ENCODE measurements at places on chromosomes 2 and 18.

GRCh38 chr2:96491860-96492497 lies 13.2 kb downstream of the NEURL3 start:
- DNase-seq, result no peak

DNA sequence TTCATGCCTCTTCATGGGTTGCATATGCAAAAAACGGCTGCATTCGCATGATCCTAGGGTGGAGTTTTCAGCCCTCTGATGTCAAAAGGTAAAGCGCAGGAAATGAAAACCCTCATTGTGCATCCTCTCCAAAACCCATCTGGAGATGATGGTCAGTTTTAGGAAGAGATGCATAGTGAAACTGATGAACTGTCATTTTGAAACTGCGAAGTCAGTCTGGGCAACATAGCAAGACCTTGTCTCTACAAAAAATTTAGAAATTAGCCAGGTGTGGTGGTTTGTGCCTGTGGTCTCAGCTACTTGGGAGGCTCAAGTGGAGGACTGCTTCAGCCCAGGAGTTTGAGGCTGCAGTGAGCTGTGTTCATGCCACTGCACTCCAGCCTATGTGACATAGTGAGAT lies 2.5 kb upstream of the TTLL4 start:
- no peak for DNase-seq

- DNase-seq, result no peak
Observed at GRCh38 chr2:203083328-203083727, 68.7 kb downstream of the NBEAL1 start.

GRCh38 chr2:5946225-5947115 lies 254.3 kb downstream of the SOX11 start:
- DNase-seq, result no peak

DNA sequence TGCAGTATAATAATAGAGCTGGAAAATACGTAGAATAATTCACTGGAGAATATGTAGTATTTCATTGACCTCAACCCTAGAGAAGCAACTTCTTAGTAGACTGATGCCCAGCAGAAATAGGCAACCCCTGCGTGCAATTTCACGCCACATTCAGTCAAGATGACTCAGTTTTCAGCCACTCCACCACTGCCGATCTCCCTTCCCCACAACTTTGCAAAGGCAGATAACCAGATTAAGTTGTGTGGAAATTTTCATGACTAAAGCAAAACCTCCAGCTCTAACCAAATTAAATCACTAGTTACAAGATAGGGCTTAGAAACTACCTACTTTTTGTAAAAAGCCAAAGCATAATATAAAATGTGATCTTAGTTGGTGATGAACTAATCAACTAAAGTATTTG lies 63.3 kb upstream of the STK17B start:
- DNase-seq, result peak; percentile 89

DNA sequence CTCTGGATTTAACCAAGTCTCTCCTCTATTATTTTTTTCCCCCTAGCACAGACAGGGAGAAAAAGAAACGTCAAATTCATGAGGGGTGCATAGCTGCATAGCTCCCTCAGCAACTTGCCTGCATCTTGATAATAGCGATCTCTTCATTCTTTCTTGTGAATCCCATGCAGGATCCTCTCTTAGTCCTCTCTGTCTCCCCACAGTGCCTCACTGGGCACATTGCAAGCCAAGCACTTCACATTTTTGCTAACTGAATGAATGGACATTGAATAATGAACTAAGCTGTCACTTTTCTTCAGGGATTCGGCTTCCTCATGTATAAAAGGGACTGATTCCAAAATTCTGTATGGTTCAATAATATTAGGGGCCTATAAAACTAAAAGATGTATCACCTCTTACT lies 2.9 kb upstream of the EPB41L3 start:
- peak; percentile 72 for DNase-seq

- DNase-seq, result peak; percentile 46
Observed at GRCh38 chr2:196137271-196137670, 34.1 kb downstream of the STK17B start.

DNA sequence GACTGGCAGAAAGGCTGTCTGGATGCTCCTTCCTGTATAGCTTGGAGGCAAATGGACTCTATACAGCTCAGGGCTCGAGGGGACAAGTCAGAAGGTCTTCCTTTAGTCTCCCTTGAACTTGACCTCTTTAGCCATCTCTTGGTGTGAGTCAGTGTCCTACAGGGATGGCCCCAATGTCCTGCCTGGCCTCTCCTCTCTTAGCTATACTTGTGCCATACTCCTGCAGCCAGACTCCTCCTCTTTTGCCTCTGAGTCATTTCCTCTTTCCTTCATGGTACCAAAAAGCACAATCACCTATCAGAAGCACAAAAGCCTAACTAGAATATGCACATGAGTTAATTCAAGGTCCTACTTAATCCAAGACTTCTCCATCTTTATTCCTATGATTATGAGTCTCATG lies 112.7 kb downstream of the XRCC5 start:
- peak; percentile 20 for DNase-seq

DNA sequence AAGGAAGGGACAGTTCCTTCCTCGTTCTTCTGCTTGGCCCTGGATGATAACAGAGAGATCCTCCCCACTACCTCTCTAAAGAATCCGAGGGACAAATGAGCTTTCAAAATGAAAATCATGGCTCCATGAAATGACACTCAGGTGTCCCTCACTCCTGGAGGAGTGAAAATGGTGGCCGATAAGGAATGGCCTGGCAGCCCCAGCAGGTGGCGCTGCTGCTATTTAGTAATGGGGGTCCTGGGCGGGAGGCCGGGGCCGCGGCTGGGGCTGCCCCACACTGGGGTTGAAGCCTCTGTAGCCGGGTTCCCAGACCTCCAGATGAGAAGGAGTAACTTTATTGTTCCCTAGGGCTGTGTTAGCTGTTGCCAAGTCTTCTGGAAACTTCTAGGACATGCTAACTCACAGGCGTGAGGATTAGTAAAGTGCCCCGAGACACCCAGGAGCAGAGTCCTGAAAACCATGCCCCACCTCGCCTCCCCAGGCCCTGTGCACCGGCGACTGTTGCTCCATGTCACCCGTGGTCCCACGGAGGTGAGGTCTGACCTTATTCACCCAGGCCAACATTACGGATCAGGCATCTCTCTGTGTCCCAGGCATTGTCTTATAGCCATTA lies 138.0 kb downstream of the CTIF start:
- DNase-seq, result peak; percentile 57

DNA sequence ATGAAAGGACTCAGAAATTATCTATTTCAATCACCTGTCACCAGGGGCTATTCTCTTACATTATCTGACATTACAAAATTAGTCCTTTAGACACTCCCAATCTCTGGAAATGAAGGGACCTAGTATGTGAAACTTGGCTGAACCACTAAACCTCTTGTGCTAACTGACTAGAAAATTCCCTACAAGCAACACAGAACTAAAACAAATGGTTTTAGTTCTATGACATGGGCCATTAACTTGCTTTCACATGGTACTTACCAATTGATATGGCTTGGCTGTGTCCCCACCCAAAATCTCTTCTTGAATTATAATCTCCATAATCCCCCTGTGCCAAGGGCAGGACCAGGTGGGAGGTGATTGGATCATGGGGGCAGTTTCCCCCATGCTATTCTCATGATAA lies 16.6 kb downstream of the SERPINE2 start:
- DNase-seq, result no peak

DNA sequence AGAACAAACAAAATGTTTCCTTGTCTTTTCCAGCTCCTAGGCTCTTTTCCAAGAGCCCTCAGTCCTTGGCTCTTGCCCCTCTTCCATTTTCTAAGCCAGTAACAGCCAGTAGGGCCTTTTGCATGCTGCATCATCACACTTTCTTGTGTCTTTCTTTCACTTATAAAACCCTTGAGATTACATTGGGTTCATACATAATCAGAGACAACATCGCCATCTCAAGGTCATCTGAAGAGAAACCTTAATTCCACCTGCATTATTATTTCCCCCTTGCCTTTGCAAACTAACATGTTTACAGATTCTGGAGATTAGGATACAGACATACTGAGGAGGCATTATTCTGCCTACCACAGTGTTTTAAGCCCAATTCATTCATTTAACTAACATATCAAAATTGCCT lies 697.3 kb downstream of the TRIB2 start:
- no peak for DNase-seq

GRCh38 chr2:214481204-214481603 lies 70.3 kb downstream of the VWC2L start:
- peak; percentile 46 for DNase-seq

DNA sequence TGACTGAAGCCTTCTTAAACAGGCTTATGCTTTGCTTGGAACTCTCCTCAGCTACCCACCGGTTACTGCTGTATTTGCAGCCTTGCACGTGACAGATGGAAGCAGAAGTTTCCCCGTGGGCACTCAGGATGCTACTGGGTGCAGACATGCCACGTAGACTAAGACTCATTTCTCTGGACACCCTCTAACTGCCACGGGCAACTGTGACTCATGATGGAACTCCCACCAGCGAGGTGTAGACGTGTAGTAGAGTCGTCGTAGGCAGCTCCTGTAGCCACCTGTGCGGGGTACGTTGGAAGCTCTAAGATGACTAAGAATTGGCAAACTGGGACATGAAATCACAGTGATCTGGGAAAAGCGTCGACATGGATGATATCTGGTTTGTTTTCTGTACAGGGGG lies 27.5 kb downstream of the TSHZ1 start:
- no peak for DNase-seq
